Mesenteric fat pad (tissue), 1 donor: ENCODE measurements at places on chromosomes 16 and 17.

DNA sequence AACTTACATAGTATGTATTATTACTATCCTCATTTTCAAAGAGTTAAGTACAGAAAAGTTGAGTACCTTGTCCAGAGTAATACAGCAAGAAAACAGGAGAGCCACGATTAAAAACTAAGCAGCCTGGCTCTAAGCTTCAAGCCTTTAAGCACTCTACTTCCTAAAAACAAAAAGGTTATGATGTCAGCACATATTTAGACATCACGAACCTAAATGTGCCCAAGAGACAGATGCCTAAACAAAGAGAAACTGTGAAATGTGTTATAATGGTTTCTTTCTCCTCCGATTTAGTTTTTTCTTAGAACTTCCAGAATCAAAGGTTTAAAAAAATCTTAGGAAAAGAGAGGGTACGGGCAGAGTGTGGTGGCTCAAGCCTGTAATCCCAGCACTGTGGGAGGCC, 151.0 kb downstream of the VPS53 start:
- DNase-seq = no peak

GRCh38 chr16:70735141-70735979, 49.5 kb upstream of the MTSS2 start:
- DNase-seq = no peak

DNA sequence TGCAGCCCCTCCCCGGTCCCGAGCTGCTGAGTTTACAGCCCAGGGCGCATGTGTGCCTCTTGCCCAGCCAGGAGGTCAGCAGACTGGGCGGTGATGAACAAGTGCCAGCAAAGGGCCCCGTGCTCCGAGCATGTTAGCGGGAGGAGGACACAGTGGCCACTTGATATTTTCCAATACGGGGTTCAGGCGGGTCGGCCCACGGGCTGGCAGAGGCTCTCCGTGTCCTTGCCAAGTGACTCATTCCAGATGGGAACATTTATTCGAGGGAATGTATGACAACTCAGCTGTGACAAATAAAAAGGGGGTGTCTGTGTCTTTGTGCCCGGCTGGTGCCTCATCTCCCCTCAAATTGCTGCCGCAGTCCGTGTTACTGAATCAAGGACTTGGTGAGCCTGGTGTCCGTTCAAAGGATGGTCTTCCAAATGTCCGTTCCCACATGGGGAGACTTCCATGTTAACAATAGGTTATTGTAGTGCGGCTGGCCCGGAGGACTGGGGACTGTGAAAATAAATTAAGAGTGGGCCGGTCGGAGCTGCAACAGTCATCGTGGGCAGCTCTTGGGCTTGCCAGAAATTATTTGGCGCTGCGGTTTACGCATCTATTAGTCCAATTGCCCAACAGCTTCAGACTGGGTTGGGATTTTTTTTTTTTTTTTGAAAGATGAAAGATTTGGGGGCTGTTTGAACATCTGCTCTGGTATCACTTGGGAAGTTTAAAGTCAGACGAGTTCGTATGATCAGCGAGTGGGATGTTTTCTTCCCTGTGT, 174.0 kb upstream of the CIBAR2 start:
- DNase-seq = peak; percentile 92

GRCh38 chr16:72917051-72917450, 130.9 kb downstream of the ZFHX3 start:
- no peak for DNase-seq

GRCh38 chr17:69949973-69950695, 124.9 kb upstream of the KCNJ16 start:
- no peak for DNase-seq
